ENCODE measurements at places on chromosomes 4 and X.

- DNase-seq = no peak
These were observed 97.8 kb upstream of the GPC4 start for GRCh38 chrX:133513123-133513522.

DNA sequence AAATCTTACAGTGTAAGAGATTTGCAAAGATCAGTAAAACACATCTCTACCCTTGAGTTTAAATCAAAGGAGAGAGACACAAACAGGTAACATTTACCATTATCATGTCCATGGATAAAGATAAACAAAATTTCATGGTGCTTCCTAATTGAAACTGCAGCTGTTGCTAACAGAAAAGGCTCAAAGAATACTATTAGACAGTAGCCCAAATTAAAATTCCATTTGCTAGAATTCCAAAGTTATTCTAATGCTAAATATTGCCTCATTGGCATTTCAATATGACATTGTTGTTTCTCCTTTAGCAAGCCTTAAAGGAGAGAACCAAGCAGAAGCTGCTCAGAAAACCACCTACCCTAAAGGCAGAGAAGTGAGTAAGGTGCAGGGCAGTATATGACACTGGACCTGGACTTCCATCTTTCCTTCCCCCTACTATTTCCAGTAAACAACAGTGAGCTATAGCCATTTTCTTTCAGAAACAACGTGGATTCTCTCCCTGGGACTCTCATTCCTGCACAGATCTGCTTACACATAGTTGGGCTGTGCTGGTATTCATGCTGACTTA, 19.5 kb upstream of the ZCCHC13 start:
- no peak for DNase-seq

GRCh38 chr4:187668526-187669082, 327.0 kb upstream of the ZFP42 start:
- DNase-seq = no peak

GRCh38 chrX:46913667-46914066, 1.4 kb downstream of the JADE3 start:
- peak; percentile 34 for DNase-seq

GRCh38 chrX:81202456-81202819, 536 bp downstream of the SH3BGRL start:
- DNase-seq = peak; percentile 27

Data from fibroblast of the aortic adventitia (primary cell).